ENCODE measurements at places on chromosomes 16 and 17. TPM values are rescaled to one million over a fixed set of nuclear protein-coding genes. Genes with fewer than 3 reads are reported as not detected.

- H3K27me3 ChIP-seq = no peaks in the 10 kb centered on the region
- H3K4me3 ChIP-seq = no peak overlapping the region
Observed at GRCh38 chr17:18946536-18946935, 5.4 kb upstream of the SLC5A10 start.

- H3K27ac ChIP-seq = peak overlapping the region; percentile 41
- no peak for DNase-seq
- no peaks in the 10 kb centered on the region for H3K36me3 ChIP-seq
- peaks cover 50% of the 10 kb centered on the region for H3K4me1 ChIP-seq
Observed at GRCh38 chr16:528111-529011, 849 bp downstream of the CAPN15 start.

DNA sequence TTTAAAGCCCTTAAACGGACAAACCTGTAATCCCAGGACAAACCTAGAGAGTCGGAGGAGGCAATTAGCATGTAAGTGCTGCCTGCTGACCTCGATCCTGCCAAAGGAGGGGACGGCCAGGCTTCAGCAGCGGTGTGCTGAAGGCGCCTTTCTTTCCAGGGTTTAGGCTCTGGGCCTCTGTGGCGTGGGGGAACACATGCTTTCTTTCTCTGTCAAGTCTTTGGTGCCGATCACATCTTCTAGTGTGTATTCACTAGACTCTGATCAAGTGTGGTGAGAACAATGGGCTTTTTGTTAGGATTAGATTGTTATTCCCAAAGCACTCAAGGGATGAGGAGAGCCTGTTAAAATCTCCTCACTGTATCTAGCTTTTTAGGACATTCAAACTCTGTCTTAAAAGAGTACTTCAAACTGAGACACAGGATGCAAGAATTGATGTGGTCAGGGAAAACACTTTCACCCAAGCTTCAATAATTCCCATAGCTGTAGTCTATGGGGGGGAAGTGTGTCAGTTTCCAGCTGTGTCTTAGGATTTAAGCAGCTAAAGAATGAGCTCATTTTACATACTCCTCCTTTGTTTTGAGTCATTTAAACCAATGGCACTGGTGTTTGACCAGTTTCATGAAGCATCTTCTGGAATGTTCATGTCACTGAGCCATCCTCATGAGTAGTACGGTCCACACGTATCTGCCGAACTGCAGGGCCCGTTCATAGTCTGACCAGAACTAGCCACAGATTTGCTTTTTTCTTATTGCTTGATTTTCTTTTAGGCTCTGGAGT is 51.2 kb downstream of the RPA1 start:
- H3K27ac ChIP-seq = no peak overlapping the region
- H3K36me3 ChIP-seq = peaks cover 80% of the 10 kb centered on the region
- no peak overlapping the region for H3K4me3 ChIP-seq
- H3K27me3 ChIP-seq = no peaks in the 10 kb centered on the region
- H3K4me1 ChIP-seq = no peaks in the 10 kb centered on the region

DNA sequence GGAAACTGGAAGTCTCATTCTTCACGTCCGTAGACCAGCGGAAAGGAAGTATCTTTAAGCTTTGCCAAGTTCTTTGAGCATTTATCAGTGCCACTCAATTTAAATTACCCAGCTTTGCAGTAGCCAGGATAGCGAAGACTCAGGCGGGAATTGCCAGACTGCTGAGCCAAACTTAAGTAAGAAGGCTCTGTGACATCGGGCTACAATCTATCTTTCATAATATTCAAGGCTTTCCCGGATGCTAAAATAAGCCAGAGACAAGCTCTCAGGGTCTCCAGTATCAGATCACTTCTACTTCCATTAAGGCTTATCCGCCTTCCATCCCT is 436 bp upstream of the BRIP1 start:
- H3K4me3 ChIP-seq = peak overlapping the region; percentile 76
- H3K27me3 ChIP-seq = no peaks in the 10 kb centered on the region
- H3K4me1 ChIP-seq = no peaks in the 10 kb centered on the region
- H3K27ac ChIP-seq = peak overlapping the region; percentile 69

DNA sequence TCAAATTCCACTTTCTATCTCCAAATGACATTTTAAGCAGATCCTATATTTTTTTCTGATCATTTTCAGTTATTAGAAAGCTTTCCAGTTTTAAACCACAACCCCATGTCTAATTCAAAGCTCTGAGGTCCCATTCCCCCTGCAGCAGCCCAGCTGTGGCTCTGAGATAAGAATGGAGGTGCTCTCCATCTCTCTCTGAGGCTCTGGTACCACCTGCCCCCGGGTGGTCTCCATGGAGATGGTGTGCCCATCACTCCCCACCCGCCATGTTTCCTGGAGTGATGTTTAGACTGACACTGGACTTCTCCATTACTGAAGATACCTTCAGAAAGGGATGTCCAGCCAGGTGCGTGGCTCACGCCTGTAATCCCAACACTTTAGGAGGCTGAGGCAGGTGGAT is 68.1 kb upstream of the SEC14L1 start:
- peak; percentile 59 for DNase-seq
- H3K27me3 ChIP-seq = no peaks in the 10 kb centered on the region
- no peaks in the 10 kb centered on the region for H3K36me3 ChIP-seq
- H3K27ac ChIP-seq = no peak overlapping the region

GRCh38 chr16:22402191-22402590 is 27.8 kb upstream of the CDR2 start:
- no peaks in the 10 kb centered on the region for H3K4me1 ChIP-seq
- no peak overlapping the region for H3K4me3 ChIP-seq
- H3K36me3 ChIP-seq = no peaks in the 10 kb centered on the region
- no peak for DNase-seq
- H3K27ac ChIP-seq = no peak overlapping the region

- H3K4me1 ChIP-seq = peaks cover 3% of the 10 kb centered on the region
- DNase-seq = no peak
- H3K27ac ChIP-seq = no peak overlapping the region
- H3K4me3 ChIP-seq = no peak overlapping the region
- no peaks in the 10 kb centered on the region for H3K27me3 ChIP-seq
- H3K36me3 ChIP-seq = no peaks in the 10 kb centered on the region
Observed at GRCh38 chr17:43431714-43432523, 33.1 kb downstream of the ARL4D start.

DNA sequence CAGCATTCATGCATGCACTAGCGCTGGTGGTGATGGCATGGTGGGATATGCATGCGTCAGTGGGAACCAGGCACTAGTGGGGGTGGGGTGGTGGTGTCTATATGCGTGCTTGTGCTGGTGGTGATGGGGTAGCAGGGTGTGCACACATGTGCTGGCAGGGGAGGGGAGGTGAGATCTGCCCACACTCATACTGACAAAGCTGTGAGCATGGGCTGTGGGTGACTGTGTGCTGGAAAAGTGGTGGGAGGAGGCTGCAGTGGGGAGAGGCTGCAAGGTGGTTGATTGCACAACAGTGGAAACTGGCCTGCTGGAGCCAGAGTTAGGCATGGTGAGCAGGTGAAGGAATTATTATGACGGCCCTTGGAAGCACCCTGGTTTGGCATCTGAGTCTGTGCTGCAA is 31.3 kb upstream of the TEKT1 start:
- H3K27ac ChIP-seq = no peak overlapping the region
- no peak for DNase-seq
- no peaks in the 10 kb centered on the region for H3K27me3 ChIP-seq
- H3K4me1 ChIP-seq = peaks cover 2% of the 10 kb centered on the region
- H3K36me3 ChIP-seq = no peaks in the 10 kb centered on the region

DNA sequence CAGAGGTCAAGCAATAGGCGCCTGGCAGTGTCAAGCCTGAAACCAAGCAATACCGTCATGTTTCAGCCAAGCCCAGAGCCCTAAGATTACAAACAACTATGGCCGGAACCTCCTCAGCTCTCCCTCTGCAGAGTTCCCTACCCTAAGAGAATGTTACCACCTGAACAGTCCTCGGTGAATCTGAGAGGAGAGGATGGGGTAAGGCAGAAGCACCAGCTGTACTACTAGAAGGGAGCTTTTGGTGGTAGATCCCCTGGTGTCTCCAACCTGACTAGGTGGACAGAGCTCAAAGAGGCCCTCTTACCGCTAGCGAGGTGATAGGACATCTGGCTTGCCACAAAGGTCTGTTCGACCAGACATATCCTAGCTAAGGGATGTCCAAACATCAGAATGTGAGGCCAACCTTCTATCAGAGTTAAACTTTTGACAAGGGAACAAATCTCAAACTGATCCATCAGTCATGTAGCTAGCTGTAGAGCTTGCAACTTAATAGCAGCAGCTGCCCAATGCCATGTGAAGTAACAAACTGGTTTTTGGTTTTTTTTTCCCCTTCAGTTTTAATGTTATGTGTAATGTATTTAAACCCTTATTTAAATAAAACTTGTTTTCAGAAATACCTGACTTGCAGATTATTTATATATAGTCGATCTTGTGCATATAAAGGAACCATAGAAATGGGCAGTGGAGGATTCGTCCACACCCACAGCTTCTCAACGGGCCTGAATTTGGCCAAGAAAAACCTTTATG is 2.5 kb downstream of the EIF1 start:
- no peak overlapping the region for H3K4me3 ChIP-seq
- no peaks in the 10 kb centered on the region for H3K27me3 ChIP-seq
- H3K4me1 ChIP-seq = peaks cover 2% of the 10 kb centered on the region
- peaks cover 9% of the 10 kb centered on the region for H3K36me3 ChIP-seq

- no peaks in the 10 kb centered on the region for H3K27me3 ChIP-seq
- DNase-seq = no peak
- H3K4me3 ChIP-seq = no peak overlapping the region
- no peaks in the 10 kb centered on the region for H3K36me3 ChIP-seq
- no peak overlapping the region for H3K27ac ChIP-seq
- no peaks in the 10 kb centered on the region for H3K4me1 ChIP-seq
Observed at GRCh38 chr17:80859002-80859941, 132.4 kb upstream of the CHMP6 start.

DNA sequence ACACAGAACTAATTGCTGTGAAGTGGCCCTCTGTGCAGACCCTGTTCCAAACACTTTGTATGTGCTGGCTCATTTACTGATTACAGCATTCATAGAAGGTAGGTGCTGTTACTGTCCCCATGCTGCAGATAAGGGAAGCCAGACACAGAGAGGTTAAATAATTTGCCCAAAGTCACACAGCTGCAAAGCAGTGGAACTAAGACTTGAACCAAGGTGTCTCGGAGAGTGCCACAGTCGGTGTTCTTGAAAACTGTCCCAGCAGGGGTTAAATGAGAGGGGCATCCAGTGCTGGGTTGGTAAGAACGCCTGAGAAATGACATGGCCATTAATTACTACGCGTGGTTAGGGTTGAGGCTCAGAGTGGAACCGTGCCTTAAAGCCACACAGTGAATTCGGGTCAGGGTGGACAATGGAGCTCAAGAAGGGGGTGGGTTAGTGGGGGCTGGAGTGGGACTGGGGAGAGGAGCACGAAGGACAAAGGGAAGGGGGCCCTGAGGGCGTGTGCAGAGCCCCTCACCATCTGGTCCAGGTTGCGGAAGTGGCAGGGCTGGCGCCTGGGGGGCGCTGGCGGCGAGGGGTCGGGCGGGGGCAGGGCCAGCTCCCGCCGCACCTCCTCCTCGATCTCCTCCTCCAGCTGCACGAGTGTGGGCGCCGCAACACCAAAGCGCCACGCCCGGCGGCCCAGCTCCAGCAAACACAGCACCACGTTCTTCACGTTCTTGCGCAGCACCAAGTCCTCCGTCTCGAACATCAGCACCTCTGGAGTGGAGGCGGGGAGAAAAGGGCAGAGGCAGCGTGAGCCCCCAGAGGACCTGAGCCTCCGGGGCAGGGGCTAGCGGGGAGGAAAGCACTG is 3.3 kb downstream of the GAS2L2 start:
- no peaks in the 10 kb centered on the region for H3K27me3 ChIP-seq
- H3K27ac ChIP-seq = no peak overlapping the region
- no peaks in the 10 kb centered on the region for H3K36me3 ChIP-seq
- no peaks in the 10 kb centered on the region for H3K4me1 ChIP-seq
- no peak for DNase-seq

DNA sequence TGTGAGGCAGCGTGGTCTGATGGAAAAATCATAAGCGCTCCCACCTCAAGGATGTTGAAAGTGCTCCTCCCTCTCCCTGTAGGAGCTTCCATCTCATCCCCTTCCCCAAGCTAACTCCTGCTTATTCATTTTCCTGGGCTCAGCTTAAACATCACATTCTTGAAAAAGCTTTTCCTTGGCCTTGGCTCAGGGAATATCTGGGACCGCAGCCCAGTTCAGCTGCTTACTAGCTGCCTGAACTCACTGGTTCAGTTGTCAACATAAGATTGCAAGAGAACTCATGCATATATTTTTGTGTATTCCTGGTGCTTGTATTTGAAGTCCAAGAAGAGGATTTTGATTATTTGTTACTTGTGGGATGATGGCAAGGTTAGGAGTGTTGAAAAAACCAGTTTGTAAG is 91.5 kb downstream of the UTP18 start:
- no peaks in the 10 kb centered on the region for H3K36me3 ChIP-seq
- H3K27me3 ChIP-seq = peaks cover 6% of the 10 kb centered on the region
- no peak overlapping the region for H3K27ac ChIP-seq
- DNase-seq = no peak
- no peak overlapping the region for H3K4me3 ChIP-seq

- H3K4me3 ChIP-seq = no peak overlapping the region
- no peaks in the 10 kb centered on the region for H3K4me1 ChIP-seq
- H3K27ac ChIP-seq = no peak overlapping the region
- H3K27me3 ChIP-seq = no peaks in the 10 kb centered on the region
Observed at GRCh38 chr17:27276653-27277156, 17.2 kb upstream of the WSB1 start.

DNA sequence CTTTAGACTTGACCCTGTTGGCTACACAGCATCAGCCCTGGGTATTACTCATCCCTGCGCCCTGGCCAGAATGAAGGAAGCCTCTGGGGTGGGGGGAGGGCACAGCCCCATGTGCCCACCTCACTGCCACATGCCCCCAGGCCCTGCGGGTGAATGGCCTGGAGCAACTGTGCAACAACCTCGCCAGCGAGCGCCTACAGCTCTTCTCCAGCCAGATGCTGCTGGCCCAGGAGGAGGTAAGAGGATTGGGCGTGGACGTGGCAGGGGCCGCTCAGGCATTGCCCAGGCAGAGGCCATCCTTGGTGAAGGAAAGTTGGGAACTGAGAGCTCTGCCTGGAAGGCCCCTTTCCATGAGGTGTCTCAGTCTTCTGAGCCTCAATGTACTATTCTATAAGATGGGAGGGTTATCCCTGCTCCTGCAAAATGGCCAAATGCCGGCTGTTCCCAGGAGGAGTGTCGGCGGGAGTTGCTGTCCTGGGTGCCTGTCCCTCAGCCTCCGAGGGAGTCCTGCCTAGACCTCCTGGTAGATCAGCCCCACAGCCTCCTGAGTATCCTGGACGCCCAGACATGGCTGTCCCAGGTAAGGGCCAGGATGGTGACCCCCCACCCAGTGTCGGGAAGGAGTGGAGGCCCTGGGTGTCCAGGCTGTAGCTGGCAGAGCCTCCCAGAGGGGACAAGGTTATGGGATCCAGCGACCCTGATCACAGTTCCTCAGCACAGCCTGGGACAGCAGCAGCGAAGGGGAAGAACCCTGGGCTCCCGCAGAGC is 8.9 kb downstream of the MYO15B start:
- H3K4me3 ChIP-seq = no peak overlapping the region
- H3K4me1 ChIP-seq = no peaks in the 10 kb centered on the region
- H3K36me3 ChIP-seq = peaks cover 1% of the 10 kb centered on the region
- H3K27me3 ChIP-seq = no peaks in the 10 kb centered on the region

- H3K36me3 ChIP-seq = no peaks in the 10 kb centered on the region
- H3K4me3 ChIP-seq = no peak overlapping the region
- H3K4me1 ChIP-seq = no peaks in the 10 kb centered on the region
- H3K27me3 ChIP-seq = no peaks in the 10 kb centered on the region
Observed at GRCh38 chr16:10408824-10409381, 23.0 kb downstream of the ATF7IP2 start.

The TBC1D3 gene
- not detected for total RNA-seq

The EME2 gene
- total RNA-seq = 4.2 TPM

The GDPD1 gene
- 1.4 TPM for total RNA-seq
